BE2C (cell line): ENCODE measurements at places on chromosomes 12 and 14.
A peak's percentile ranks its signal among the peaks of the same experiment; 100 is the strongest.

DNA sequence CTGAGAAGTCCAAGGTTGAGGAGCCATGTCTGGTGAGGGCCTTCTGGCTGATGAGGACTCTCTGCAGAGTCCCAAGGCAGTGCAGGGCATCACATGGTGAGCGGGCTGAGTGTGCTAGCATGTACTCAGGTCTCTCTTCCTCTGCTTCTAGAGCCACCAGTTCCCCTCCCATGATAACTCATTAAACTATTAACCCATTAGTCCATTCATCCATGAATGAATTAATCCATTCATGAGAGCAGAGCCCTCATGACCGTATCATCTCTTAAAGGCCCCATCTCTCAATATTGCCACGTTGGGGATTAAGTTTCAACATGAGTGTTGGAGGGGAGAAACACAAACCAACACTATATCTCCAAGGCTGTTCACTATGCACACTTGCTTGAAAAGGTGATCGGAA lies 83.7 kb downstream of the TMEM30B start:
- no peak for DNase-seq

DNA sequence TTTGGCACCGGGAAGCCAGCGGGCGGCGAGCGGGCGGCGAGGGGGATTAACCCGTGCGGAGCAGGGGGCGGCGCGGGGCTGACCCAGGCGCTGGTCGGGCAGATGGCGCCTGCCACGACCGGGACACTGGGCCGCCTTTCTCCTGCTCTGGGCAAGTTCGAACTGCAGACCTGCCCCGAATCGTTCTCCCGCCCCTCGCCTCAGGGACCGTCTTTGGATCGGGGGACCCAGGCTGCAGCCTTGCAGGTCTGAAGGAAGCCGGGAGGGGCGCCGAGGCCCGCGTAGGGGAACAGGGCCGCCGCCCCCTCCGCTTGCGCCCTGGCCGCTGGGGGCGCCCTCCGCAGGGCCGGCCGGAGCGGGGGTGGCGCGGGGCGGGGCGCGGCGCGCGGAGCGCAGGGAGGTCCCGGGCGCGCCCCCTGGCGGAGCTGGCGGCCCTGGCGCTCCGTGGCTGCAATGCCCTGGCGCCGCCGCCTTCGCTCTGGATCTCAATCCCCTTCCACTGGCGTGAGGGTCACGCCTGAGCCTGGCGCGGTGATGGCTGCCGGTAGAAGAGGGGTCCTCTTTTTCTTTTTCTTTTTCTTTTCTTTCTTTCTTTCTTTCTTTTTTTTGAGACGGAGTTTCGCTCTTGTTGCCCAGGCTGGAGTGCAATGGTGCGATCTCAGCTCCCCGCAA lies 449 bp upstream of the LTBP2 start:
- DNase-seq: peak; percentile 88

- DNase-seq: no peak
These were observed 7.2 kb downstream of the HSP90AA1 start for GRCh38 chr14:102079700-102079979.

DNA sequence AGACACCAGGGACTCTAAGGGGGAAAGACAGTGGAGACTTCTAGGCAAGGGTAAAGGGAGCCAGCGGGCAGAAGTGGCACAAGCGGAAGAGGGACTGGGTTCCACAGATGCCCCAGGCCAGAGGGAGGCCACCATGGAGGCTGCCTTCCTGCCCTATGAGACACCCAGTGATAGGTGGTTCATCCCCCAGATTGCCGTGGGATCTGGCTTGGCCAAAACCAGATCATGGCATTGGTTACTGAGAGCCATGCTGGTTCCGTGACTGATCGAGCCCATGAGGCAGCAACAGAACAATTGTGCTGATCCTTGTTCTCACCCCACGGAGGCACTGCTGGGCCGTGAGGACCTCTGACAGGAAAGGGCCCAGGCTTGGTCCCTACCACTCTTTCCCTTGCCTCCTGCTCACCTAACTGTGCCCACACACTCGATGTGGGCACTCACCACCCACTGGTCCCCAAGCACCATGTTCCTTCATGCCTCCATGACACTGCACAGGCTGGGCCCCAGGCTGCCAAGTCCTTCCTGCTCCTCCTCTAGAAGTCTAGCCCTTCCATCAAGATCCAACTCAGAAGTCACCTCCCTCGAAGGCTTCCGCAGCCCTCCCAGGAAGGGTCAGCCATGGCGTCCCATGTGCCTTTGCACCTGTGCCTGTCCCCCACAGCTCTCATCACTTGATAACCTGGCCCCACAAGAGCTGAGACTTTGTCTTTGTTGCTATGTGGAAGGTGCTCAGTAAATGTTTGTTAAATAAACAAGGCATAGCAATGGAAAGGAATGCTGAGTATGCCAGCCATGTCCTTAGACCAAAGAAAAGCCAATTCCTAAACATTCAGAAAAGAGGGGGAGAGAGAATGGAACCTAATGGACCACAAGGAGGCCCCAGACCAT lies 7.3 kb downstream of the KRT79 start:
- DNase-seq: no peak

DNA sequence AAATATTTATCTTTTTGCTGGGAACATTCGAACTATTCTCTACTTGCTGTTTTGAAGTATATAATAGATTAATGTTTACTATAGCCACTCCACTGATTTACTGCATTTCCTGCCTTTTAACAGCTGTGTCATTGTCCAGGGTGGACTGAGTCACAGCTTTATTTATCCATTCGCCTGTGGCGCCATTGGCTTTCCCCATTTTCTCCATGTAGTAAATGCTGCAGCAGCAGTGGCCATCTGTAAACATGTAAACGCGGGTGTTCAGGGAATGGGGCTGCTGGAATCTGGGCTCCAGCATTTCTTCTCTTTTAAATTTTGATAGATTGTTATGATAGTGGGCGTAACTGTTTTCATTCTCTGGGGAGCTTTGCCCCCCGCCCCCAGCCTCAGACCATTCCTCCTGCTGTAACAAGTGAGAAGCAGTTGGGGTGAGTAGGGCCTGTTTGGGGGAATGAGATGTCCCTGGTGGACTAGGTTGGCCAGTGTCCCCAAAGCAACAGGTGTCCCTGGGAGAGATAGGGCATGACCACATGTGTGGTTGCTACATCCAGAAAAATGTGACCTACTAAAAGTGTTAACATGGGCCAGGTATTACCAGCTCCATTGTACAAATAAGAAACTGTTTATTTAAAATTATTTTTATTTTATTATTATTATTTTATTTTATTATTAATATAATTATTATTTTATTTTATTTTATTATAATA lies 32.9 kb downstream of the RIN3 start:
- no peak for DNase-seq

DNA sequence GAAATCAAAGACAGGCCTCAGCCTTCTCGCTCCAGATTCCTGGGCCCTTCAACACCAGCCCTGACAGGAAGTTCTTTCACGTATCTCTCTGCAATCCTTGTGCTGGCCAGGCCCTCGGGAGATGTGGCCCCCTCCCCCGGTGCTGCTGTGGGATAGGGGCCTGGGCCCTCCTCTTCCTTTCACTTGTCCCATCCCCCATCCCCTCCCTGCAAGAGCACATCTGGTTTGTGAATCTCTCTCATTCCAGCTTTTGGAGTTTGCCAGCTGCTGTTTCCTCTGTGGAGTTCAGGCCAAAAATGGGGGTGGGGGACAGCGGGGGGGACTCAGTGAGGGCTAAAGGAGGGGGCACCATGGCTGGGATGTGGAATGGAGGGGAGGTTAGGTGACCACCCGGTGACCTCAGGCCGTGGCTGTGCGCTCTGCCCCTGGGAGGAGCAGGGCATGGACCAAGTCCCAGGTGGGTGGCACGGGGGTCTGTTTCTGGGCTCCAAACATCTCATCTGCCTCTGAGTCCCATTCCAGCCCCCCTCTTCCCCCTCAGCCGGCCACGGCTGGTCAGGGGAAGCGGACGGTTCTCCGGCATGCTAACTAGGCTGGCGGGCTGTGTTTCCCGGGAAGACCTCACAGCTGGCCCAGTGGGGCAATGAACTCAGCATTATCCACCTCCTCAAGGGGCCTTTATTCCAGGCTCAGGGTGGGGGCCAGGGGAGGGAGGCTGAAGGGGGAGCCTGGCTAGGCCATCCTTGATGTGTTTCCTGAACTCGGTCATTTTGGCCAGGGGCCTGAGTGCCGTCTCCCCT lies 7.4 kb downstream of the LRP1 start:
- DNase-seq: no peak

- DNase-seq: no peak
These were observed 11.6 kb upstream of the FAM177A1 start for GRCh38 chr14:35034440-35034833.

GRCh38 chr12:111757361-111758119 lies 9.2 kb upstream of the ALDH2 start:
- no peak for DNase-seq

GRCh38 chr14:69658664-69659261 lies 47.4 kb downstream of the SUSD6 start:
- DNase-seq: no peak

- DNase-seq: no peak
These were observed 455.5 kb downstream of the AEBP2 start for GRCh38 chr12:19894803-19895202.

- DNase-seq: peak; percentile 24
These were observed 2.5 kb downstream of the DUSP6 start for GRCh38 chr12:89349814-89350213.

DNA sequence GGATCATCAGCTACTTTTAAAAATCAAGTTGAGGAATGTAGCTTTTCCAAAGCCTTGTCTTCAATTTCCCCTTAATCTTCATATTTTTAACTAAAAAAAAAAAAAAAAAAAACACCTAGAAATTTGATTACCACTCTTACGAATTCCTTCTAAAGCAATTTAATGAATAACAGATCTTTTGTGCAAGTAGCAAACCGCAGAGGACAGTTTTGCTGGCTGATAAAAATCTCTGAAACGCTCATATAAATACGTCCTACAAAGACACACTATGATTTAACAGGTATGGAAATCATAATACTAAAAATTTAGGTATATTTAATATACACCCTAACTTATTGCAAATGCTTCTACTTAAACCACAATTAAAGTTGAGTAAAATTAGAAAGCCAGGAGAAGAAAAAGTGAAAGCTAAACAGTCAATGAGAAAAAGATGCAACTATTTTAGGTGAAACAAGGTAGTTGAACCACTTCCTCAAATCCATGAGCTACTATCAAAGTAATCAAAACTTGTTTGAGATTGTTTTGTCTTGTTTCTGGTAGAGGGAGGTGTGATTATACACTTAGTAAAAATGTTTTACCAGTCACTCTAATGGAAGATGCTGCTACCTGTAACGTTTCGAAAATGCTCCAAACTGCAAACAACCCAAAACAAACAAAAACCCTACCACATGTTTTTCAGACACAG lies 2.2 kb downstream of the PAWR start:
- no peak for DNase-seq

DNA sequence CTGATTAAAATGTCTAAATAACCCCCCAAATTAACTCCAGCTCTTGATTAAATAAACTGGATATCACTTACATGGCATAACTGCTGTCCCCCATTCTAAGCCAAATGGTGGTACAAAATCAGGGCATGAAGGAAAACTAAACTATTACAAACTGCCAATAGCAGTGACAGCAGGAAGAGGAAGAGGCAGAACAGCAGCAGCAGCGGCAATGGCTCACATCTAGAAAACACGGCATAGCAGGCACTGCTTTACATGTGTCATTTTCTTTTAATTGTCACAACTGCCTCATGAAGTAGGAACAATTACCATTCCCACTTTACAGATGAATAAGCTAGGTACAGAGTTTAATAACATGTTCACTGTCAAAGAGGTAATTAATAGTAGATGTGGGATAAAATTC lies 92.0 kb downstream of the EPS8 start:
- DNase-seq: no peak

DNA sequence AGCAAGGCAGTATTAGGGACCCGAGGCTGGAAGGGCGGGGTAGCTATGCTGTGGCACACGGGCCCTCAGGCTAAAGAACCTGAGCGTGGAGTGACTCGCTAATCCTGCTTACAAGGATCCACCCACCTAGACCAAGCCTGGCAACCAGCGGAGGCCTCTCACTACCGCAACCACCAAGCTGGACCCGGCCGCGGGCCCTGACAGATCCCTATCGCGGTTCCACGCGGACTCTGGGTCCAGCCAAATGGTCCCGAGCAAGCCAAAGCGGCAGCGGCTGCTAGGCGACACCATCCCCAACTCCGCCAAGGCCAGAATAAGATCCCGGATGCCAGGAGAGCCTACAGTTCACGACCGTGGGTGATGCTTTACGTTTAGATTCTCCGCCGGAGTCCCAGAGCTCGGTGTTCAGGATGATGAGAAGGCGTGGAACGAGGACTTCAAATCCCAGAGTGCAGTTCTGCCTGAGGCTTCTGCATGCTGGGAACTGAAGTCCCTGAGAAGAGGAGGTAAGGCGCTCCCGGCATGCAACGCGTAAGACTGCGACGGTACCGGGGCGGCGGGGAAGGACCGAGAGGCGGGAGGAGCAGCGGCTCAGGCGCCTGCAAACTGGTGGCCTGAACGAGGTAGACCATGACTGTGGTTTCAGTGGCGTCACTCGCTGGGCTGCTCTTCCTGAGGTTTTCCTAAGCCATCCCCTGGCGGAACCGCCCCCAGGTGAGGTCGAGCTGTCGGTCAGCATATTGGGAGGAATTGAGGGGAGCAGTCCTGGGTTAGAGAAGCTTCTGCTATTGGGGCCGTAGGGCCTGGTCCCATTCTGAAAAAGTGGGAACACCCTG lies at the start of the genes CEP290 and TMTC3:
Gene CEP290 (minus strand): TSS at position 315 of the 836 bp plus-strand sequence. CDS start 781 bp downstream, outside the sequence.
Gene TMTC3 (plus strand): TSS at position 534 of the 836 bp plus-strand sequence. CDS start 6,009 bp downstream, outside the sequence.
- peak; percentile 95 for DNase-seq

GRCh38 chr14:100604121-100604501 lies 16.9 kb upstream of the BEGAIN start:
- DNase-seq: peak; percentile 4
